ENCODE measurements at places on chromosomes 2 and 18.

GRCh38 chr2:176599796-176600485 lies 330.7 kb downstream of the MTX2 start:
- no peak for DNase-seq

DNA sequence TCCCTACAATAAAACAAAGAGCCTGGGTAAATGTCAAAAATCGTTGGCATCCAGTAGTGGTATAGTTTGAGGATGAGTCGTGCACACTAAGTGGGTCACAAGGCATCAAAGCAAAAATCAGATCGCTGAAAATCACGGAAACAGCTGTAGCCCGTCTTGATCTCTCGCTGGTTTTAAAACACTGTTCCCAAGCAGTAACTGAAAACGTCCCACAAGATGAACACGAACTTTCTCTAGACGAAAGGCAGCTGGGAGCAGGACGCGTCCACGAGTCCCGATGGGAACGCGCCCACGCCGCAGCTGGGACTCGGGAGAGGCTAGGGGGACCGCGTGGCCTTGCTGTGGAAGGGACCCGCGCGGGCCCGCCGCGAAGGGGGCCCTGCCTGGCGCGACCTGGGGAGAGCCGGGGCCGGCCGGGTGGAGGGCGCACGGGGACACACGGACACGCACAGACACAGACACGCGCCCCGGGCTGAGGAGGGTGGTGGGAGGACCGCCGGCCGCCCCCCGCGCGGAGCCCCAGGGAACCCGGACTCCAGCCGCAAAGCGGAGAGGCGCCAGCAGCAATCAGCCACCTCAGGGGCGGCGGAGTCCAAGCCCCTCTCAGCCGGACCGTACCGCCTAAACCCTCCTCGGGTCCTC lies 651 bp downstream of the STK17B start:
- peak; percentile 34 for DNase-seq

DNA sequence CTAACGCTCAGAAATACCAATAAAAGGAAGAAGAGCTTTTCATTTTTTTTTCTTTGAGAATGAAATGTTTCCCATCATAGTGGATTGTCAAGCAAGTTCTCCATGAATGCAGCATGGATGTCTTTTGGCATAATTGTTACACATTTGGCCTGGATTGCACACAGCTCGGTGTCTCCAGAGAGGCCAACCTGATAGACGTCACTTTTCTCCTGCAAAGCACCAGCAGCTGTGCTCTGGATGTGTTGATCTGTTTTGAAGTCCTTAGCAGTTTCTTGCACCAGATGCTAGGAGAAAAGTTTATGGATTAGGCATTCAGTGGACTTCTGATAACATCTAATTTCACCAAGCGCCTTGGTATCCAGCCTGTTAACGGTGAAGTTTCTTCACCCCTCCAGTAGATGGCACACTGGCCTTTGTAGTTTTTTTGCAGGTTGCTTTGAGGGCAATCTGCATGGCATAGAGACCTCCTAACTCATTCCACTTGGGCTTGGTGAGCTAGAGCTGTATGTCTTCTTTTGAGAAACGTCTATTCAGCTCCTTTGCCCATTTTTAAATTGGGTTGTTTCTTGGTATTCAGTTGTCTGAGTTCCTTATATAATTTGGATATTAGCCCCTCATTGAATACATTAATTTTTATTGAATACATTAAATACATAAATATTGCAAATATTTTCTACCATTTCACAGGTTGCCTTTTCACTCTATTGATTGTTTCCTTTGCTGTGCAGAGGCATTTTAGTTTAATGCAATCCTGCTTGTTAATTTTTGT lies 59.7 kb downstream of the PTH2R start:
- DNase-seq = no peak

- DNase-seq = peak; percentile 87
These were observed 270.3 kb downstream of the NEDD4L start for GRCh38 chr18:58314284-58314683.

GRCh38 chr2:73089270-73090030 lies 17.9 kb upstream of the SFXN5 start:
- DNase-seq = peak; percentile 99

DNA sequence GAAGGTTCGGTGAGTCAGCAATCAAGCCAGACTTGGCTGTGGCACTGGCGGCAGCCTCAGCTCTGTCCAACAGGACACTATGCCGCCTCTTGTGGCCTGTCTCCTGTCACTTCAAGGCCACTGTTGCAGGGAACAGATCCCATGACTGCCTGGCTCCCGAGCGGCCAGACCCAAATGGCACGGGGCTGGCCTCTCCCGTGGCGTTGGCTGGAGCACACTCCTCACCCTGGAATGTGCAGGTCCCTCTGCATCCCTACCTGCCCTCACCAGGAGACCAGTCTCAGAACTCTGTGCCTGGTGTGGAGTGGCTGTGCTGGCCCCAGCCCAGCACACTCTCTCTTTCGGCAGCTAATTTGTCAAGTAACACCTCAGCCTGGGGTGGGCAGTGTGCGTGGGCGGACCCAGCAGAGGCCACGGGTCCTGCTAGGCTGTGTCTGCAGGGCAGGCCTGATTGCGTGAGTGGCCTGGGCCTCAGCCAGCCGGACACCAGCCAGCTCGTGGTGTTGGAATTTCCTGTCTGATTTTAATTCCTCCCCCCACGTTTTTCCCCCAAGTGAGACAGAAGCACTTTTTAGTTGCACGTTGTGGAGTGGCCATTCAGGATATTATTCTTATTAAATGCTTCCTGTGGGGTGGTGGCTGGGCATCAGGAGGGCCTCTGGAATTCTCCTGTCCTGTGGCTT lies 179.3 kb downstream of the GLI2 start:
- peak; percentile 95 for DNase-seq

DNA sequence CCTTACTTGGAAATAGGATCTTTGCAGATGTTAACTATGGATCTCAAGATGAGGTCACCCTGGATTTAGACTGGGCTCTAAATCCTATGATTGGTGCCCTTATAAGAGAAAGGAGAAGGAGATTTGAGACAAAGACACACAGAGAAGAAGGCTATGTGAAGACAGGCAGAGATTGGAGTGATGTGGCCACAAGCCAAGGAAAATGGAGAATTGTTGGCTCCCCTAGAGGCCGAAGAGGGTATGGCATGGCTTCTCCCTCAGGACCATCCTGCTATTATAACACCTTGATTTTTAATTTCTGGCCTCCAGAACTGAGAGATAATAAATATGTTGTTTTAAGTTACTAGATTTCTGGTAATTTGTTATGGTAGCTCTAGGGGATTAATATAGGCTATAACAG lies 7.6 kb downstream of the CYBRD1 start:
- DNase-seq = no peak

GRCh38 chr18:76387608-76388007 lies 107.4 kb downstream of the ZNF516 start:
- no peak for DNase-seq

DNA sequence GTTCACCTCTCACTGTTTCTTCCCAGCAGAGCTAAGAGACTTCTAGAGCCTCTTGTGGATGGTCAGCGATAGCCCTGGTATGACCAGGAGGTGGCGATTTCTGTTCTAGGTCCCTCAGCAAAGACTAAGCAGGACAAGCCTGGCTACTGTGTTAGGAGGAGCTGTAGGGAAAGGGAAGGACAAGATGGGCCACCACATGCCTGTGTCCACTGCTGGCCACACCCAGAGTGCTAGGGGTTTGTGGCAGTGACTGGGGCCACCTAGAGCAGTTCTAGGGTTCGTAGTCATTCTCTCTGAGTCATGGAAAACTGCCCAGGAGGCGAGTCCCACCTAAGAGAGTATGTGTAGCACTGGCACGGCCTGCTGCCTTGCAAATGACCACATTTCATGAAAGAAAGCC lies 179.4 kb downstream of the ALPK2 start:
- DNase-seq = no peak

GRCh38 chr2:64914735-64915509 lies 74.3 kb upstream of the SLC1A4 start:
- DNase-seq = no peak

DNA sequence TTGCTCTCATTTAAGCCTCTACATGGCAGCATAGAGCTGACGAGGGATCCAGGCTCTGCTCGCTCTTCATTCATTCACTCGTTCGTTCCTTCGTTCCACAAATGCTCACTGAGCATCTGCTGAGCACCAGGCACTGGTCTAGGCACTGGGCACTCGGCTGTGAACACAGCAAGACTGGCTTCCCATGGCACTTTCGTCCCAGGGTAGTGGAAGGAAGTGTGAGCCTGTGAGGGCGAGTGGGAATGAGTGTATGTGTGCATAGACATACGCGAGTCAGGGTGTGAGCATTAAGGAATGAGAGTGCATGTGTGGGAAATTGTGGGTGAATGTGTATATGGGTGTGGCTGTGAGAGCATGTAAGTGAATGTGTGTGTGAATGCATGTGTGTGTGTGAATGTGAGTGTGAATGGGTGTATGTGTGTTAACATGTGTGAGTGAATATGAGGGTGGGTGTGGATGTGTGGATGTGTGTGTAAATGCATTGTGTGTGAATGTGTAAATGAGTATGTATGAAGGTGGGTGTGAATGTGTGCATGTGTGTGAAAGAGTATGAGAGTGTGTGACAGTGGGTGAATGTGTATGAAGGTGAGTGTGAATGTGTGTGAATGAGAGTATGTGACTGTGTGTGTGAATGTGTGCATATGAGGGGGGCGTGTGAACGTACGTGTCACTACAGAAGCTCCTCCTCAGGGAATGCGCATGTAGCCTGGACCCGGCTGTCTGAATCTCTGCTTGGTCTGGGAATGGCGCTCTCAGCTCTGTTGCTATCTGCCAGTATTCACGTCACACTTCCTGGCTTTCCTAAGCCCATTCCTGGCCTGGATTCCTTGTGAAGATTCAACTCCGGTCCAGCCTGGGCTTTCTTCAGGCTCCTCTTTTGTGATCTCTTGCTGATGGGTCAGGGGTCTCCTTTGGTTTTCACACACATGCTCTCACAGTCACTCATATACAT lies 28.8 kb downstream of the SNORC start:
- DNase-seq = peak; percentile 64

GRCh38 chr2:97869722-97870346 lies 125.9 kb downstream of the TMEM131 start:
- DNase-seq = no peak

DNA sequence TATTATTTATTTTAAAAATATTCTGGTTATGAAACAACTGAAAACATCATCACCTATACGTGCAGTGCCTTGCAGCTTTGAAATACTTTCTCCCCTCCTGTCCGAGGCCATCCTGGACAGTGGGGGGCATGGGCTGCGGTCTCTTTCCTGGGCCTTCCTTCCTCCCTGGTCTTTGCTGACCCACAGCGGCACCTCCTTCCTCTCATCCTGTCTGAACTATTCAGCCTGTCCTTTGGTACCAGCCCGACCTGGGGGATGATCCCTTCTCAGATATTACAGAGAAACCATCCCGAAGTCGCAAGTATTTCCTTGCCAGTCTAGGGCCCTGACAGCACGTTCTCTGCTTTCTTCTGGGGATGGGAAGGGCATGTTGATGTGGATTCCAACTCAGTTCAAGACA lies 736.6 kb upstream of the HS6ST1 start:
- no peak for DNase-seq

GRCh38 chr2:226701052-226701451 lies 98.6 kb downstream of the IRS1 start:
- no peak for DNase-seq

DNA sequence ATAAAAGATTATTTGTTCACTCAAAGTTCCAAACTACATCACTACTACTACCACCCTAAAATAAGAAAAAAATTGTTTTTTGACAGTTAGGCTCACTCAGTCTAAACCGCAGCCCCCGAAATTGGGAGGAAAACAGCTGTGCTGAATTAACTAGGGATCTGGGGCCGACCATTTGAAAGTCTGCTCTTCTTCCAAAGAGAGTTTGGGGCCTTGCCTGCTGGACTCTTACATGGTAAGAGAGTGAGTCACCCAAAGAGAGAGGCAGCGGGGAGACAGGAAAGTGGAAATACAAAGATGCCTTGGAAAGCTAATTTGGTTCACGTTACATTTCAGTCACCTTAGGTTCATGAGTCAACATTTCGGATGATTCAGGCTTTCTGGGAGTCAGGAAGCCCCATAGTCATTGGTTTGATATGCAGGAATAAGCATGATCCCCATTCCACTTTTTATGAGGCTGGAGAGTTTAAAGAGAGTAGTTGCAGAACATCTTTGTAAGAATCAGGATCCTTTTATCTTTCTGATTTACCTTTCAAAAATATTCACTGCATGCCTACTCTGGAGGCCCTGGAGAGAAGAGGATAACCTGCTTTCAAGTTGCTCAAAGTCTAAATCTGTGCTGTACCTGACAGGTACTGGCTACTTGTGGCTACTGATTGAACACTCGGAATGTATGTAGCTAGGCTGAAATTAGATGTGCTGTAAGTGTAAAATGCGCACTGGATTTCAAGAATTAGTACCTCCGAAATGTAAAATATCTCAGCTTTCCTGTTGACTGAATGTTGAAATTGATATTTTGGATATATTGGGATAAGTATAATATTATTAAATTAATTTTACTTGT lies 995 bp upstream of the RTN4 start:
- peak; percentile 78 for DNase-seq

- peak; percentile 37 for DNase-seq
These were observed 118.9 kb downstream of the LCLAT1 start for GRCh38 chr2:30565851-30566358.

- no peak for DNase-seq
These were observed 107.7 kb downstream of the ICA1L start for GRCh38 chr2:202763916-202764315.

DNA sequence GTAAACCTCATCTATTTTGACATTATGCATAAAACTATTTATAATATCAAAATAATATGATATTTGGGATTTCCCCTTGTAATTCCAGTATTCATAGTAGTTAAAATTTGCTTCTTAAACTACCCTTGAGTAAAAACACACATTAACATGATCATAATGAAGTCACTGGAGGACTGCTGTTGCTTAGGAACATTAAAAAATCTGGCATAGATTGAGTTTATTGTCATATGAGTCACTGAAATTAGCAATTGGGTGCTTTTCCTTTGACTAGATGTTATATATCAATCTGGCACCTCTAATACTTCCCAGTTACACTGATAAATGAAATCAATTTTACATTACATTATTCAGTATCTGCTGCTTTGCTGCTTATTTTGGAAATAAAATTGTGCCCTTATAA lies 57.0 kb upstream of the ZC3H15 start:
- DNase-seq = no peak

GRCh38 chr2:164710837-164711765 lies 89.8 kb upstream of the GRB14 start:
- DNase-seq = no peak

DNA sequence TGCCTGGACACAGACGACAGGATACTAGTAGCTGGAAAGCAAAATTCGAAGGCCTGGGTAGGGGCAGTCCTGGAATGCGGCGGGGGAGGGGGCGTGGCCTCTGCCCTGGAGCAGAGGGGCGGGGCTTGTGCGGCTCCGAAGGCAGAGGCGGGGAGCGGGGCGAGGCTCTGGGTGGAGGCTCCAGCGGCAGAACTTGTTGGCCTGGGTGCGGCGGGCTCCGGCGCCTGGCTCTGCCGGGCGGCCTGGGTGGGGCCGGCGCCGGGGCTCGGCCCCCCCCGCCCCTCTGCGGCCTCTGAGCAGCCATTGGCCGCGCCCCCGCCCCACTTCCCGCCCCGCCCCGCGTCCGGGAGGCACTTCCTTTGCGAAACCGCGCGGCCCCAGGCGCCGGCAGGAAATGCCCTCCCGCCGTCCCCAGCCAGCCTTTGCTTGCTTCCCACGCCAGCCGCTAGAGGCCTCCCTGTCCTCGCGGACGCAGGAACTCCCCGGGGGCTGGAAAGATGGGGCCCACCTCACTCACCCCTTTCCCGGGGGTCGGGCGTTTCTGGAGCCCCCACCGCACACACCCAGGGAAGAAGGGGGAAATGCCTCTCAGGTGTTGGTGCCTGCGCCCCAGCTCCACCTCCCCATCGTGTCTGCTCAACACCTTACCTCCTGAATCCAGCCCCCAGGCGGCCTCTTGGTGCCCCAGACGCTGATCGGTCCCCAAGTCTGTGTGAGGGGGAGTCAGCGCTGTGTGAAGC lies 6.7 kb downstream of the CTDSP1 start:
- DNase-seq = peak; percentile 93

All from hepatic stellate cell (primary cell).